Tibial artery (tissue), 4 donors: ENCODE measurements at places on chromosomes 4 and X.

DNA sequence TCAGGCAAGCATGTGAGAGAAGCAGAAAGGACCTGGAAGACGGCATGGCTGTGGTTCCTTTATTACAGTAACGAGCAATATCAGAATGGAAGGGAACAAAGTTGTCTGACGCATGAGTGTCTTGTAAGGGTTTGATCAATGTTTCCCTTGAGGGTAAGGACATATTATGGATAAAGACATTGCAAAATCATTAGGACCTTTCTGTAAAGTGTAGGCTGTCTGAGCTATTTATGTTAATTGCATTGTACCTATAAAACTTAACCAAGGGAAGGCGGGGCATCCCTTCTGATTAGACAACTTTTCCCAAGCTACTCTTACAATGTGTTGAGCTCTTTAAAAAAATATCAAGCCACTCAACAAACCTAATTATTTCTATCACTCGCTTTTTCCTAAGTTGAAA is 112.2 kb upstream of the JADE1 start:
- no peaks in the 10 kb centered on the region for H3K4me1 ChIP-seq
- H3K36me3 ChIP-seq: no peaks in the 10 kb centered on the region
- DNase-seq: no peak
- H3K27me3 ChIP-seq: no peaks in the 10 kb centered on the region
- no peak overlapping the region for H3K4me3 ChIP-seq

DNA sequence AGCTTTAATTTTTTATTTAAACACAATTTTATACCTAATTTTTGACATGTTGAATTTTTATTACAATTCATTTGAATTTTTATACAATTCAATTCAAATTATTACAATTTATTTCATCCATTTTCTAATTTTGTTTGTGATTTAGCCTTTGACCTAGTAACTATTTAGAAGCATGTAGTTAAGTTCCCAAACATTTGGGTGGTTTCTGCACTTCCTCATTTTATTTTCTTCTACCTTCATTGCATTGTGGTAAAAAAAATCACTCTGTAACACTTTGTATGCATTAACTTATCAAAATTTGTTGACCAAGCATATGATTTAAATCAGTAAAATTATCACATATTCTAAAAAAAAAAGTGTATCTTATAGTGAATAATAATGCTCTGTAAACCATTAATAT is 928.9 kb downstream of the ARAP2 start:
- H3K27ac ChIP-seq: no peak overlapping the region
- DNase-seq: no peak
- no peaks in the 10 kb centered on the region for H3K4me1 ChIP-seq
- no peak overlapping the region for H3K4me3 ChIP-seq
- H3K27me3 ChIP-seq: no peaks in the 10 kb centered on the region
- H3K36me3 ChIP-seq: no peaks in the 10 kb centered on the region

GRCh38 chr4:168633496-168633895 is 136.6 kb downstream of the PALLD start:
- H3K4me1 ChIP-seq: peaks cover 45% of the 10 kb centered on the region
- no peaks in the 10 kb centered on the region for H3K36me3 ChIP-seq
- H3K27me3 ChIP-seq: no peaks in the 10 kb centered on the region
- peak overlapping the region; percentile 58 for H3K4me3 ChIP-seq
- peak overlapping the region; percentile 79 for H3K27ac ChIP-seq

- no peaks in the 10 kb centered on the region for H3K27me3 ChIP-seq
- no peak overlapping the region for H3K4me3 ChIP-seq
- H3K4me1 ChIP-seq: no peaks in the 10 kb centered on the region
- H3K36me3 ChIP-seq: no peaks in the 10 kb centered on the region
- DNase-seq: no peak
Measured at GRCh38 chrX:134186362-134187121, 50.4 kb upstream of the CCDC160 start.

GRCh38 chr4:23970201-23970850 is 80.5 kb upstream of the PPARGC1A start:
- no peak overlapping the region for H3K27ac ChIP-seq
- no peak overlapping the region for H3K4me3 ChIP-seq
- H3K27me3 ChIP-seq: no peaks in the 10 kb centered on the region

- H3K4me3 ChIP-seq: no peak overlapping the region
- no peaks in the 10 kb centered on the region for H3K27me3 ChIP-seq
- no peak overlapping the region for H3K27ac ChIP-seq
- H3K4me1 ChIP-seq: no peaks in the 10 kb centered on the region
Measured at GRCh38 chr4:89703829-89704590, 133.0 kb downstream of the SNCA start.

GRCh38 chrX:53065104-53065503 is 16.5 kb downstream of the GPR173 start:
- no peak overlapping the region for H3K27ac ChIP-seq
- no peak overlapping the region for H3K4me3 ChIP-seq
- H3K27me3 ChIP-seq: no peaks in the 10 kb centered on the region
- no peaks in the 10 kb centered on the region for H3K4me1 ChIP-seq
